Stimulated activated CD4-positive, alpha-beta T cell treated with anti-CD3 and anti-CD28 coated beads, Interleukin-1b, Interleukin-23, amount 100 ng/mL, for 48 hours (primary cell): ENCODE measurements at places on chromosomes 1 and 21.

GRCh38 chr1:230171356-230172015 lies 104.4 kb downstream of the GALNT2 start:
- no peak for DNase-seq

- no peak for DNase-seq
Observed at GRCh38 chr1:170267317-170267716, 121.6 kb downstream of the NTMT2 start.

GRCh38 chr1:54782156-54782555 lies 17.8 kb upstream of the PARS2 start:
- no peak for DNase-seq

DNA sequence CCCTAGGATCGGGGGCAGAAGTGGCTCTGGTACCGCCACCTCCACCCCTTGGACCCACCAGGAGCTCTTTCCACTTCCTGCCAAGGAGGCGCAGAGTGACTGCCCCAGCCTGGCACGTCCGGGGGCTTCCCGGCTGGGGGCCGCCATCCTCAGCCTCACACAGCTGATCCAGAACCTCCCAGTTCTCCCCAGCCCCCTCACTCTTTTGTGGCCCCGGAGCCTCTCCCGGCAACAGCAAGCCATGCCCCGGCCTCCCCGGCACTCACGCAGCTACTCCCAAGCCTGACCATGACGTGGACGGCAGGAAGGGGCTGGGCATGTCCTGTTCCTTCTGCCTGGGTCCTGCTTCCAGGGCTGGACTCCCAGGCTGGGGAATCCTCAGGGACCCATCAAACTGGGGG lies 17.1 kb downstream of the TP73 start:
- no peak for DNase-seq

GRCh38 chr1:149977345-149977744 lies 33.2 kb downstream of the OTUD7B start:
- no peak for DNase-seq

DNA sequence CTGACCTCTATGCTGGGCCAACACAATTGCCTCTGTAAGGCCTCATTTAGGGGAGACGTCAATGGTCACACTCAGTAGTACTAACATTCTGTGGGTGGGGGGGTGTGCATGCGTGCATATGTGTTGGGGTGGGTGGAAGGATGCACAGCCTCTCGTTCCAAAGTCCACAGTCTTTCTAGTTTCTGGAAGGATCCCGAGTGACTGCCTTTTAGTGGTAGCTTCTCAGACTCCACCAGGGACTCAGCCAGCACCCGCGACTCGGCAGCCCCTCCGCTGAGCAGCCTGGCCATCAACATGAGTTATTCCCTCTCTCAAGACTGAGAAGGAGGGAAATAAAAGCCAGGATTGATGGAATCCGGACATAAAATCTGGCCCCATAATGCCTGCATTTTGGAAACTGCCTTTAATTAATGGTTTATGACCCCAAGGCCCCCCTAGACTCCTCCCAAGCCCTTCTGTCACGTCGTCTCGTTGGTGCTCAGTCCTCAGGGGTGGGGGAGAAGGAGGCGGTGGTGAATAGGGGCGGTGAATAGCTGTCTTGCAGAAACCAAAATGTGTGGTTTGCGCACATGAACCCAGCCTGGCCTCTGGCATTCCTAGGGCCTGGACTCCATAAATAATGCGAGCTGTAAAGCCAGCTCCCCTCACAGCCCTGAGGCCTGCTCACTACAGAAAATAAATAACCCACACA lies 65.1 kb upstream of the TMEM51 start:
- DNase-seq: no peak

GRCh38 chr1:167105271-167106118 lies 11.6 kb downstream of the STYXL2 start:
- no peak for DNase-seq

DNA sequence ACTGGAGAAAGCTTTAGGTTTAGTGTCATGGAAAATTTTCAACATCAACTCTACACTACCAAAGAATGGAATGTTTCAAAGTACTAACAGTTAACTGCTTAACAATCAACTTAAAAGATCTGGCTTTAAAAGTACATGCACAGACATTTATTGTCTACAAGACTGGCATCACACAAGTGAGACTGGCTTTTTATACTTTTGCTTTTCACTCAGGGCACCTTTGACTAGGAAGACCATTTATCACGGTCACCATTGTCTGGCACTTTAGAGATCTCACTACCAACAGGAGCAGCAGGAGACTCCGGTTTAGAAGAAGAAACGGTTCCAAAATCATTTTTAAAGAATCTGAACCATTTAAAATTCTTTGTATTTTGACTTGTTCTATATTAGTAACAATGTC lies 812.3 kb downstream of the ADGRL2 start:
- DNase-seq: no peak

DNA sequence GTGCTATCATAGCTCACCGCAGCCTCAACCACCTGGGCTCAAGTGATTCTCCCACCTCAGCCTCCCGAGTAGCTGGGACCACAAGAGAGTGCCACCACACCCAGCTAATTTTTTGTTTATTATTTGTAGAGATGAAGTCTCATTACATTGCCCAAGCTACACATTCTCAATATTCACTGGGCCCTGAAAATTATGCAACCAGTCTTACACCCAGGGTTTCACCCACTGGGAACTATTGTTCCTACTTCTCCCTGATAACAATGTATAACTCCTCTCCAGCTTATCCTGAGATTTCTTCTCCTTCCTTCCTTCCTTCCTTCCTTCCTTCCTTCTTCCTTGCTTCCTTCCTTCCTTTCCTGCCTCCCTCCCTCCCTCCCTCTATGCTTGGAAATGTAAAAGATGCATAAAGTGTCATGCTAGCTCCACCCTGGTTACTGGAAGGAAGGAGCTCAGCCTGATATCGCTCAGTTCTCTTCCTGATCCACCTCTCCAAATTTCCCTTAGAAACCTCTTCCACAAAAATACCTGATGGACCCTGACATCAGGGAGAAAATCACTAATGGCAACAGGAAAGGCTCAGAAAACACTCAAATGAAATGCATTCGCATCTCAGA lies 11.2 kb upstream of the VSIG8 start:
- DNase-seq: no peak

- no peak for DNase-seq
Observed at GRCh38 chr1:115679141-115679611, 37.4 kb downstream of the VANGL1 start.

- DNase-seq: peak; percentile 32
Observed at GRCh38 chr1:66503841-66504470, 30.0 kb upstream of the SGIP1 start.

DNA sequence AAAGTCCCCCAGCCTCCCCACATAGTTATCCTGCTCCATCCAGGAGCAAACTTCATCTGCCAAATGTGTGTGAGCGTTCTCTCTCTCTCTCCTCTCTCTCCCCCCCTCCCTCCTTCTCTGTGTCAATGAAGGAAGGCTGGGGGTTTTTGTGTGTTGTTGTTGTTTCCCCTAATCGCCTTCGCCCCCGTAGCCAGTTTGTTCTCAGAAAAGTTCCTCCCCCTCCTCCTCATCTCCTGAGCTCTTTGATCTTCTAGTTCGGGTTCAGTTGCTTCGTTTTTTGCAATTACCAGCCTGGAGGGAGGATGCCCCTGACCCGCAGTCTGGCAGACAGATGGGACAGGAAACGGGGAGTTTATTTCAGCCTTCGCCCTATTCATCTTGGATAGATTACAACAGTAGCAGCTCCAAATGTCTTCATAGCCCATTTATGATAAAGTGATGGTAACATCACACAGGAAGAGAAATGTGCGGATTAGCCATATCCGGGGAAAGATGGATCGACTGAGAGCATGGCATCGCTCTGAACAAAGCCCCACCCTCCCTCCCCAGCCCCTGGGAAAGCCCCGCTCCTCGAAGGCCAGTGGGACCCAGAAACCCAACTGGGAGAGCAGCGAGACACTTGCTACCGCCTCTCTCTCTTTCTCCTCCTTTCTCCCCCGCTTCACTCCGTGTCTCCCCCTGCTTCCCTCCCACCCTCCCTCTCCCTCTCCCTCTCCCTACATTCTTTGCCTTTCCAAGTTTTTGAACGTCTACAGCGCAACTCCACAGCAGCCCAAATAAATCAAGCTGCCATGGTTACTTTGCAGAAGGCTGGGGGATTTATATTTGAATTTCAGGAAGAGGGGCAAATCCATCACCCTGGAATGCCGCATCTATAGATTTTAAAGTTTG lies 139.7 kb upstream of the ARHGEF16 start:
- DNase-seq: no peak

- no peak for DNase-seq
Observed at GRCh38 chr1:21323091-21323490, 32.8 kb upstream of the ECE1 start.

- DNase-seq: no peak
Observed at GRCh38 chr1:245217853-245218608, 63.2 kb downstream of the KIF26B start.

DNA sequence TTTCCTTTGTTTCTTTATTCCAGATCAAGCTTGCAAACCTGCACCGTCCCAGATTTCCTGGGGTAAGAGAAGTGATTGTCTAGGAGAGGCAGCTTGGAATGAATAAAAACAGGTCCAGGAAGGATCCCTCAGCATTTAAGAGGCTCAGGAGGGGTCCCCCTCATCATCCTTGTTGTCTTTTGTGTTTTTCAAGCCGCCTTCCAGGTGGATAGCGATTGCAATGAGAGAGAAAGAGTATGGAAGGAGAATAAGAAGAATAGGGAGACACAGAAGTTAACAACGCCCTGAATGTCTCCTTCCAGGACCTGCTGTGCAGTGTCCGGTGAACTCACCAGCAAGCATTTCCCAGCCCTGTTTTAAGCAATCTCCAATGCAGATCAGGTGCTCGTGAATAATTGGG lies 8.5 kb downstream of the ERG start:
- no peak for DNase-seq
